ENCODE measurements at places on chromosomes 2 and 18. TPM values are rescaled to one million over a fixed set of nuclear protein-coding genes. Genes with fewer than 3 reads are reported as not detected.

FHL2 gene
- total RNA-seq, result 89.1 TPM

NDUFS1 gene
- total RNA-seq, result 89.0 TPM

MIB1 gene
- total RNA-seq, result 14.1 TPM

GAD1 gene
- total RNA-seq, result 4.2 TPM

RND3 gene
- 67.3 TPM for total RNA-seq

COL6A3 gene
- 138 TPM for total RNA-seq

Measured in esophagus squamous epithelium (tissue), 5 donors.